ENCODE measurements at places on chromosomes 3 and 15.

DNA sequence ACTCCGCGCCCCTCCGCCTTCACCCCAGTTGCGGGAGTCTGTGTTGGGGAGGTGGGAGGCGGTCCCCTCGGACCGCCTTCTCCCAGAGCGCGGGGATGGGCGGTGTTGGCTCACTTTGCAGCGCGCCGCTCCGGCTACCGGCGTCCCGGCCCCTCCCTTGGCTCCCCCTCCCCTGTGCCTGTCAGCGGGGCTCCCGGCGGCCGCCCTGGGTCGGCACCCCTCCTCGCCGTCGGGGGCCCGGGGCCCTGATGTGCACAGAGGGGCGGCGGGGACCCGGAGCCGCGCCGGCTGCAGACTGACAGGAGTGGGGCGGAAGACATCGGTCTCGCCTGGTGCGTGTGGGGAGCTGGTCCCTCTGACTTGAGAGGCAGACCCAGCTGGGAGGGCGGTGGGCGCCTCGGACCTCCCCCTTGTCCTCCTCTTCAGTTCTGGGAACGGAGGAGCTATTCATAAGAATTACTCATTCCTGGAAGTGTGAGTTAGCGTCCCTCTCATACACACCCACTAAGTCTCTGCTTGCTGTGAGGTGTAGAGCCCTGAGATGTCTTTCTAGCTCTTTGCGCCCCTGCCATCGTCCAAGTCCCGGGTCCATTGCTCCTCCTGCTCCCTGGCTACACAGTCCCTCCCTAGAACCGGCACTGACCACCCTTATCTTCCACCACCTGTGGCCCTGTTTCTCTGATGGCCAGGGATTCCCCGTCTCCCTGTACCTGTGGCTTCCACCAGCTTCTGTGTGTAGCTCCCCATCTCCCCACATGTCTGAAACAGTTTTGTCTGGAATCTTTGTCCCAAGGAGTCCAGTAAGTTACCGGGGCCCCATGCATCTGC is 42.3 kb upstream of the ROPN1 start:
- DNase-seq, result peak; percentile 84

DNA sequence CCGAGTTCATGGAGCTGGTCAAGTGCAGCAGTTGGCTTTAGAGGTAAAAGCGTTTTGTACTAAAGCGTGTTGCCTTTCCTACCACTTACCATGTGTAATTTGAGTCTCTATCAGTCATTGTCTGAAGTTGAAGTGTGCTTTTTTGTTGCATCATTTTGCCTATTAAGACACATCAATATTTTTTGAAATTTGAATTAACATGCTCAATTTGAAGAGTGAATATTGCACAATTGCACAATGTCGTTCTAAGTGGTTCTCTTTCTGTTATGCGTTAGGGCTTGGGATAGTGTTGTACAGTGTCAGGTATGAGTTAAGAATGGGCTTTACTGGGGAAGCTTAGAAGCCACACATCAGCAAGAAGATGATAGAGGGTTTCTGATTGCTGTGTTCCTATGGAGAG is 84.0 kb upstream of the ACKR4 start:
- no peak for DNase-seq

- DNase-seq, result no peak
These were observed 156.0 kb upstream of the SMAD3 start for GRCh38 chr15:66909381-66909890.

GRCh38 chr3:15284121-15284889 is 48.1 kb downstream of the SH3BP5 start:
- no peak for DNase-seq

- no peak for DNase-seq
These were observed 76.0 kb downstream of the SSR3 start for GRCh38 chr3:156478891-156479290.

DNA sequence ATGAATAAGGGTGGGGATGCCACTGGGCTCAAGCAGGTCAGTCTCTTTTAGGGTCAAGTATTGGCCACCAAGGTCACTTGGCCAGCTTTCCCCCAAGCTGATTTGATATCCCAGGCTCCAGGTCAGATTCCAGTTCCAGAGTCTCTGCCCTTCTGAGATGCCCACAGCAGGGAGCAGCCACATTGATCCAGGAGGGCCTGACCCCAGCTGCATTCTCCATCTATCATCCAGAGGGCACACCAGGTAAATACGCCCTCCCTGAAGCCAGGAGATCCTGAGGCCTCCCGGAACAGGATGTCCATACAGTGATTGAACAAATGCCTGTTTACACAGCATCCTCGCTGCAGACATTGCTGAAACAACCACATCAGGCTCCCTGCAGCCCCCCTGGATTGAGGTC is 264.6 kb upstream of the TLE3 start:
- DNase-seq, result peak; percentile 23

DNA sequence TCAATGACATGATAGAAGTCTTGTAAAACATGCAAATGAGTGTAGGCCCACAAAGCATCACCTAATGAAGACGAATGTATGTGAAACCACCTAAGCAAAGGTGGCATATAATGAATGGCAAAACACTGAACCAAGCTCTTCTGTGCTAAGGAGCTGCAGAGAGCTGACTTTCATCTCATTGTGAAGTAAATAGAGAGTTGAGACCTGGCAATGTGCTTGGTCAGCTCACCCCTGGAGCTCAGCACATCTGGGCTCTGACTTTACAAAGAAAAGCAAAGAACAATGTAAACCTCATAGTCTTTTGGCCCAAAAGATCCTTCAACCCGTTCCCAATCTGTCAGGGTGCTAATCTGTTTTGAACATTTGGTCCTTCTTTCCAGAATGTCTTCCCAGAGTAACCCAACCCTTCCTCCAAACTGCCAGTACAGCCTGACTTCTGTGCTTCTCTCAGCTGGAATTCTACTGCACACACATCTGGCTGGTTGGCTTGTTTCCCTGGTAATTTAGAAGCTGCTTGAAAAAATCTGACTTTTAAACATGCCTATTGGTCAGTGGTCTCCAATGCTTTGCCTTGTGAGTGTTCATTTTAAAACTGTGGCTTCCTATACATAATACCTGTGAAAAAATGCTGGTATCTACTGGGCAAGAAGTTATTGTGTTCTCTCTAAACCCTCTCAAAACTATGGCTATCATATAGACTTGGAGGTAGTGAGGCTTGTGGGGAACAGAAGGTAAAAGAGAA is 101.7 kb downstream of the CD200R1L start:
- no peak for DNase-seq

DNA sequence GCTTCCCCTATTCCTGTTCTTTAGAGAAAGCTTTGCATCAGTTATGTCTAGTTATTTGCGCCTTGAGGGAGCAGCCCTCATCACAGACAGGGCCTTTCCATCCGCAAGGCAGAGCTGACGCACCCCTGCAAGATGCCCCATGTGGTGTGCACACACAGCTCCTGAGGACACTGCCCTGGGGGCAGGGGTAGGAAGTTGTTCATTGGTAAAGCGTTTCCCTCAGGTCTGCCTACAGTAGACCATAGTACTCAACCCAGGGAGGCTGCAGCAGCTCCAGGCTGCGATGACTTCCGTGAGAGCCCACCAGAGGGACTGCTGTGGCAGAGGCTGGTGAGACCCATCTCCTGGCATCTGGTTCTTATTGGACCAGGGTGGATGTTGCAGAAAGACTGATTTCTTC is 55.1 kb upstream of the PLXNA1 start:
- peak; percentile 48 for DNase-seq

GRCh38 chr3:152554980-152555379 is 280.0 kb upstream of the P2RY1 start:
- no peak for DNase-seq

- no peak for DNase-seq
These were observed 238.7 kb upstream of the HES1 start for GRCh38 chr3:193897288-193897687.

- no peak for DNase-seq
These were observed 198.9 kb upstream of the CBLB start for GRCh38 chr3:106067711-106068110.

DNA sequence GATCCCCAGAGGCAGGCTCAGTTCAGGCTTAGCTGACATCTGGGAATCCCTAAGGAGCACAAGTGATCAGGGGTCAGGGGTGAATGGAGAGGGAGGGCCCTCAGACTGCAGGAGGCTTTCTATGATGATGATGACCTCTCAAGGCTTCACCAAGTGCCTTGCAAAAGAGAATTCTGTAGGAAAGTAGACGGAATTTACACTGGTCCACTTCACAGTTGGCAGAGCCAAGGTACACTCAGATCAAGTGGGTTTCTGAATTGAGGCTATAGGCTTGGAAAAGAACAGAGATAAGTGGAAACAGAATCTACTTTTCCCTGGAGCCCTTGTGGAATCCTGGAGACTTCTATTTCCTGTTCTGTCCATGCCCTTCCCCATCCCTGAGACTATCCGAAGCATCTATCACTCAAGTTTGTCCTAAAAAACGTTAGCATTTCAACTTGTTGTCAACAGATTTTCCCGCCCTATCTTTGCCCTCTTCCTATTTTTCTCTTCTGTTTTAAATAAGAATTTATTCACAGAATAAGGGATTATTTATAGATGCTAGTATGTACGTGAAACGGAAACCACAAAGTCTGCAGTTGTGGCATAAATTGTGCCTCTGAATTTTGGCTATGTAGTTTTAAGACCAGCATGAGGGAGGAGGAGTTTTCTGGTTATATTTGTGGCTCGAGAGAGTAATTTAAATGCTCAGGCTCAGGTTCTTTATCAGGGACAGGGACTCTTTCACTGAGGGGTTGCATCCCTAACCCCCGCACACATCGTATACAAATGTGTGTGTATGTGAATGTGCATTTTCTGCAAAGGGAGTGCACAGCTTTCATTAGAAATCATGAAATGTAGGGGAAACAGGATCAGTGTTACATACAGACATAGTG is 12.8 kb downstream of the GCSAM start:
- no peak for DNase-seq

GRCh38 chr3:175608356-175608755 is 749.2 kb downstream of the NAALADL2 start:
- DNase-seq, result no peak

- no peak for DNase-seq
These were observed 407.1 kb upstream of the CFAP20DC start for GRCh38 chr3:59456852-59457485.

GRCh38 chr15:96180087-96180748 is 150.3 kb upstream of the NR2F2 start:
- no peak for DNase-seq

- no peak for DNase-seq
These were observed 110.0 kb downstream of the OPA1 start for GRCh38 chr3:193702967-193703366.

- DNase-seq, result no peak
These were observed 12.4 kb upstream of the SOX2 start for GRCh38 chr3:181699171-181699903.

DNA sequence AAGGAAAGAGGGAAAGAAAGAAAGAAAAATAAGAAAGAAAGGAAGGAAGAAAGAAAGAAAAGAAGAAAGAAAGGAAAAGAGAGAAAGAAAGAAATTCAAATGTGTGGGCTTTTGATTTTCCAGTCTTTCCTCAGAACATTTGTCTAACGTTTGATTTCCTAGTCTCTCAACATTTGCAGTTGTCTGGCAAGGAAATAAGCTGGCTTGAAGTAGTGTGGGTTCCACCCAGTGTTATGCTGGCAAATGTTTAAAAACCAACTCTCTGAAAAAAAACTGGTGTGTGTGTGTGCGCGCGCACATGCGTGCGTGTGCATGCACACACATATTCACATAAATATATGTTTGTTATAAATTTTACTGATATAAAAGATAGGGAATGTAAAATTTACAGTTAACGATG is 54.6 kb upstream of the C3orf49 start:
- no peak for DNase-seq

DNA sequence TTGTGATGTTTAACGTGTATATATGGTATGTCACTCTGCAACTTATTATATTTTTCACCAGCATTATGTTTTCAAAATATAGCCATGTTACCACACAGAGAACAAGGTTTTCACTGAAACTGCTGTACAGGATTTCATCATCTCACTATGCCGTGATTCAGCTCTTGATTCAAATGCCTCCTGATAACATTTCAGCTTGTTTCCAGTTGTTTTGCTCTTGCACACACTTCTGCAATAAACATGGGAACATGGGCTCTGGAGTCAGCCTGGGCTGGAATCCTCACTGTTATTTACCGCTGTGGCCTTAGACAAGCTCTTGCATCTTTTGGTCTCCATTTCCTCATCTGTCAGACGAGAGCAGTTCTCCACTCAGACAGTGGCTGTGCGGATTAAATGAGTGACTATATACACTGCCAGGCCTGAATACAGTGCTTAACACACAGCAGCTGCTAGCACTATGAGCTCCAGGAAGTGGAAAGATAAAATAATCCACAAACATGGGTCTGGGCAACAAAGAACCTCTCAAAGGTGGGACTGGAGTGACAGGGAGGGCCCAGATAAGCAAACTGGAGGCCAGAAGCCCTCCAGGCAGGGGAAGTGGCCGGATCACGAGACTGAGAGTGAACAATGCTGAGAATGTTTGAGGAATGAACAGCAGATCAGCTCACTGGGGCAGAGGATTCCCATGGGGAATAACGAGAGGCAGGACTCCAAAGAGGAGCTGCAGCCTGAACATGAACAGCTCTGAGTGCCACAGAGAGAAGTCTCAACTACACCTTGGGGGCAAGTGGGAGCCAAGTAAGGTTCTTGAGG is 17.7 kb downstream of the NTRK3 start:
- DNase-seq, result peak; percentile 76

GRCh38 chr3:71371282-71371681 is 212.2 kb downstream of the FOXP1 start:
- DNase-seq, result no peak

GRCh38 chr15:98946301-98947255 is 61.0 kb downstream of the PGPEP1L start:
- DNase-seq, result no peak

GRCh38 chr3:56975567-56975966 is 84.9 kb upstream of the SPATA12 start:
- DNase-seq, result no peak

GRCh38 chr3:27567251-27567650 is 83.1 kb upstream of the SLC4A7 start:
- DNase-seq, result no peak

GRCh38 chr15:68620721-68621527 is 42.1 kb downstream of the CORO2B start:
- peak; percentile 97 for DNase-seq

GRCh38 chr3:186298876-186299275 is 63.2 kb downstream of the DGKG start:
- DNase-seq, result no peak

- DNase-seq, result no peak
These were observed 22.5 kb downstream of the GASK1A start for GRCh38 chr3:43001556-43002121.

- no peak for DNase-seq
These were observed 33.6 kb downstream of the ZDHHC19 start for GRCh38 chr3:196177567-196177966.

DNA sequence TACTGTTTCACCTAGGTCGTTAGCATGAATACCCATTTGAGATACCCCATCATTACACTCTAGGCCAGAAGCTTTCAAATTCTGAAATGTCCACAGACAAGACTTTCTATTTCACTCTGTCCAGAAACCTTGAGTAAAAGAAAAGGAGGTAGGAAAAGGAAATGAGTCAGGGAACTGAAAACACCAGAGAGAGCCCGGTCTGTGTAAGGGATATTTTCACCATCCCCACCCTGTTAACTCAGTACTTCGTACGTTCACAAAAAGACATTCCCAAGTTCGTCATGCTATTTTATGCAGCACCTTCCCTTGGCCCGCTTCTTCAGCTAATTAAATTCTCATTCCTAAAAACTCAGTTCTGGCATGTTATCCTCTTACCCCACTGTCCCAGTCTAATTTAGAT is 89.4 kb upstream of the SOX2 start:
- no peak for DNase-seq

- no peak for DNase-seq
These were observed 36.2 kb downstream of the NGLY1 start for GRCh38 chr3:25747033-25747432.

Measured in posterior vena cava (tissue), 2 donors.